Mammary epithelial cell (primary cell): ENCODE measurements at places on chromosomes 11 and 22.

- DNase-seq: no peak
These were observed 3.4 kb downstream of the EHBP1L1 start for GRCh38 chr11:65579291-65579690.

DNA sequence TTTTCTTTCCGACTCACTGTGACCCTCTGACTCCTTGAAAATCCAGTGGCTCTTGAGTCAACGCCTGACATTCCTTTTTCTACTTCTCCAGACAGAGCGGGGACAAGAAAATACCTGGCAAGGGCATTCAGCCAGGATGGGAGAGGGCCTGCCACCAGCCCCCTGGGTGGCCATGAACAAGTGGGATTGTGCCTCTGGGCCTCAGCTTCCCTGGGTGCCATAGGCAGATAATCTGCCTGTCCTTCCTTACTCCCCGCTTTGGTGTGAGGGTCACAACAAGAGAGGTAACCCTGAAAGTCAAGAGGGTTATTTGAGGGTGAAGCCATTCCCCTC, 613.9 kb upstream of the CADM1 start:
- DNase-seq: no peak

DNA sequence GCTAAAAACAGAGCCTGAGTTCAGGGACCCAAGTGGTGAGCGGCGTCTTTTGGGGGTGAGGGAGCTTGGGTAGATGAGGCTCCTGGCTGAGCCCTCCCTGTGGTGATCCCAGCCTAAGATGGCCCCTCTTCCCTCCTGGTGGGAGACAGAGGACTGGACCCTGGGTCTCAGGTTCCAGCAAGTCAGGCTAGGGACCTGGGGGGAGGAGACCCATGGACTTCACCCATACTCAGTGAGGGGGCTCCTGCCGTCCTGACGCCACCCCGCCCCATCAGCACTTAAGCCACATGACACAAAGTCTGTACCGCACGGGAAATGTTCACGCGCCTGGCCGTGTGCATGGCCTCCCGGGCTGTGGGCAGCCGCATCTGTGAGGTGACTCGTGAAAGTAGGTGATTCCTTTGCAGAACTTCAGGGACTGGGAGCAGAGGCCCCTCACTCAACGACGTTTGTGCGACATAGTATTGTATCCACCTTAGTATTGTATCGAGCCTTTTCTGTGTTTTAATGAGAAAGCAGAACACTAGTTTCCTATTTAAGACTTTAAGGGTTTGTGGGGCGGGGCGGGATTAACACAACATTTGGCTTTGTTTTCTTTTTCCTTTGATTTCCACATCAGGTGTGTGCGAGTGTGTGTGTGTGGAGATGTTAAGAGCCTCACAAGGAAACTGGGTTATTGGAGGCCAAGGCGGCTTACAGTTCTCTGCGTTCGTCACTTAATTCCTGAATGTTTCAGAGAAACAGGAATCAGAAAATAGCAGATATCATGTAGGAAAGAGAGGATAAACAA, 18.4 kb upstream of the TMEM191C start:
- DNase-seq: no peak

DNA sequence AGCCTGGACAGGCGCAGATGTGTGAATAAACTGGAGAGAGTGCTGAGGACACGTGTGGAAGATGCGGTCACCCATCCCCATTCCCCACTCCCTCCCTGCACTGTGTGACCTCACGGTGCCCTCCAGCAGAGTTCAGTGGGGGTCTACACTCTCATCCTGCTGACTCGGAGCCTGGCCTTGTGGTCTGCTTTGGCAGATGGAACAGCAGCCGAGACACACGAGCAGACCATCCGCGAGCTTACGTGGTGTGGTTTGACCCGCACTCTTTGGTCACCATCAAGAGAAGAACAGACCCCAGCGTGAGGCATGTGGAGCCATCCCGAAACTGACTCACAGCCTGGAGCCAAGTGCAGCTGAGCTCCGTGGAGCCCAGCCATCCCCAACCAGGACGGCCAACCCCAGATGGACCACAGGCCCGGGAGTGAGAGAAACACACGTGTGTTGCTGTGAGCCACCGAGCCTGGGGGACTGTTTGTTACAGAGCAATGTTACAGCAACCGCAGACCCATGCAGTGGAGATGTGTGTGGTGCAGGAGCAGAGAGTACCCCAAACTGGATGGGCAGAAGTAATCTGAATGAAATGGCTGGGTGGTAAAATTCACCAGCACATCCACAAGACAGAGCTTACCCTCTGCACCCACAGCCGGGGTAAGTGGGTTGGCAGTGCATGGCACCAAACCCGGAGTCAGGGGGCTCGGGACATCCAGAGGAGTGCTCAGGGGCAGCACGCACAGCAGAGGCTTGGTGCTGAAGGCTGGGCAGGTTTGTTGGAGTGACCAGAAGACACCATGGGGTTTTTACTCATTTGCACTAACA, 90.7 kb downstream of the RTL6 start:
- no peak for DNase-seq

DNA sequence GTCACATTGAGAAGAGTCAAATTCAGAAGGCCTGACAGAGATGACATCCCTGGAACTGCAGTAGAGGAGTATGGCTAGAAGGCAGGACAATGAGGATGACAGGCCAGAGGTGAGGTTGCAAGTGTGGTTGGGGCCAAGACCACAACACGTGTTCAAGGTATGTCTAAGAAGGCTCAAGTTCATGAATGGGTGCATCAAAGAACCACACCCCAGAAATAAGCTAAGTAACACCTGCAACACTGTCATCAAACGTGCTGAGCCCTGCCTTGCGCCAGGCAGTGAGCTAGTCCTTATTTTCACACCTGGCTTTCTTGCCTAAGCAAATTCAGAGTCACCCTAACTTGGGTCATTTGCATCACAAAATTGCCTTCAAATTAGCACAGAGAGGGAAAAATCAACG, 313.6 kb downstream of the KIRREL3 start:
- DNase-seq: no peak

DNA sequence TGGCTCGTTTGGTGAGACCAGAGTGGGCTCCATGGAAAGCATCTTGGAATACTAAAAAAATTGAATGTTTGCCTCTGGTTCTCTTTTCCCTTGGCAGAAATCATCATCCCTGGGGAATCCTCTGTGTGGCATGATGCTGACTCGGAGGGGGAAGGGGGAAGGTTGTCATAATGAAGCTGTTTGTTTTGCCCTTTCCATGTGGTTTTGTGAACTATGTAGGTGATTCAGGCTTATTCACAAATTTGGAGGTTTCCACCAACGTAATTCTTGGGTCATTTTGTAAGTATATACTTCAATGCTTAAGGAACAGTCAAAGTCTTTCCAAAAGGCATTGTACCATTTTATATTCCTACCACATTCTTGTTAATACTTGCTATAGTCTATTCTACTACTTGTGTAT, 754.0 kb upstream of the FAT3 start:
- DNase-seq: peak; percentile 26

- no peak for DNase-seq
These were observed 108.4 kb downstream of the ZBTB16 start for GRCh38 chr11:114167771-114168448.

DNA sequence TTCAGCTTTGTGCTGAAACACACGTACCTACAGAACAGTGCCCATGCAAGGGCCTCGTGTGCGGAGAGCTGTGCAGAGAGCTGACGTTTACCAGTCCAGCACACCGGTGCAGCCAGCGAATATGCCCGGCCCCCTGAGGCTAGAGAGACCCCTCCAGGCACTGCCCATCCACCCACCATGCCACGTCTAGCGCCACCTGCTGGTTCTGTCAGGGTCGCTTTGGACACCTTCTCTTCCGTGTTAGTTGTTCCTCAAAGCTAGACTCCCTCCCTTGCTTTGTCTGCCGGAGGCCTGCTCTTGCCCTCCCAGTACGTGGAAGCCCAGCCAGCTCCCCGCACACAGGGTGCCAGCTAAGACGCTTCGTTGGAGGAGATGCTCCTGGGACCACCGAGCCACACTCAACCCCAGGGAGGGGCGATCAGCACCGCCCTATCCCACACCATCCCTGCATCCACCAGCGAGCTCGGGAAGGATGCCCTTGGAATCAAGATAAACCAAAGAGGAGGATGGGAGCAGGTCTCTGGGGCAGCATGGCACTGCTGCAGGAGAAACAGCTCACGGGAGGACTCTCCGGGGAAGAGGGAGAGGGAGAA, 43.4 kb downstream of the CPT1A start:
- DNase-seq: no peak

GRCh38 chr11:57940044-57940756, 83.5 kb upstream of the OR9Q1 start:
- DNase-seq: peak; percentile 40

GRCh38 chr11:125300791-125301218, 136.3 kb downstream of the PKNOX2 start:
- DNase-seq: peak; percentile 82

GRCh38 chr11:60860943-60861342, 5.2 kb upstream of the PTGDR2 start:
- DNase-seq: no peak

DNA sequence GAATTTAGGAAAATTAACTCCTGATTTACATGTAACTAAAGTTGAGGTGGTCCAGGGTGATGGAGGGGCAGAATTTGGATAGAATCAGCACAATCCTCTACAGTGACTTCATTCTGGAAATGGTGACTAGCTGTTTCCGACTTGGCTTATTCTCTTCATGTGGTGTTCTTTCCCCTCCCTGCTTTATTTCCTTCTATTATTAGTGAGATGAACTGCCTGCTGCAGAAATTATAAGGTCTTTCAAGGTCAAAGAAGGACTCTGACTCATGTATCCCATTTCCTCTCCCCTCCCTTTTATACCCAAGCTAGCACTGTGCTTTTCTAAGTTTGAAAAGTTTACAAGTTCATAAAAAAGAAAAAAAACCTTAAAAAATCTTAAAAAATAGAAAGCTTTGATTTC, 12.2 kb upstream of the MRPL17 start:
- no peak for DNase-seq

DNA sequence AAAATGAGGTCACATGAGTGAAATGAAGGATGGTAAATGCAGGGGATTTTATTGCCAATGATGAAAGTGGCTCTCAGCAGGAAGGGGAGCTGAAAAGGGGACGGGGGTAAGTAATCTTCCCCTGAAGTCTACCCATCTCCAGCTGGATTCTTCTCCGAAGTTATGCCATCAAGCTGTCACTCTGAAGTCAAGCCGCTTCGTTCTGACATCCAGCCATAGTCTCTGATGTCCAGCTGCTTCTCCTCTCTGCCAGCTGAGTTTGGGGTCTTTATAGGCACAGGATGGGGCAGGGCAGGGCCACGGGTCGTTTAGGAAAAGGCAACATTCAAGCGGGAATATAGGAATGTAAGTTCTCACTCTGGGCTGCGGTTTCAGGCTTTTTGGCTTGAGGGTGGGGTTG, 181.9 kb upstream of the ANO3 start:
- DNase-seq: no peak

- no peak for DNase-seq
These were observed 103.8 kb downstream of the ABTB2 start for GRCh38 chr11:34254011-34254410.

DNA sequence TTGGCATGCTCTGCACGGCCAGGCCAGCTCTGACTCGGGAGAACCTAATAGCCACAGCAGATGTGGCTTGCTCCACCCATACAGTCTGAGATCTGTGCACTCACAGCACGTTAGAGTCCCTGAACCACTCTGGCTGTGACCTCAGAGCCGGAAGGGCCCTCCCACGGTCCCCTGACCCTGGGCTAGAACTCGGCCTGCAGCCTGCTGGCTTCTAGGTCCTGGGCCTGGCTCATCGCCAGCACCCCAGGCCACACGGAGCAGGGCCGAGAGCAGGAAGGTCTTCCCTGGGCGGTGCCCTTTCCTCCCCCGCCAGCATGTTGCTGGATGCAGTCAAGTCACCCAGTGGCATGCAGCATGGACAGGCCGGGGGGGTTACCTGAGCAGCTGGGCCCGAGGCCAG, 35.3 kb upstream of the TTLL12 start:
- DNase-seq: no peak

GRCh38 chr11:129143335-129143734, 48.8 kb downstream of the ARHGAP32 start:
- peak; percentile 100 for DNase-seq

GRCh38 chr11:41399323-41399722, 60.1 kb downstream of the LRRC4C start:
- DNase-seq: no peak

- no peak for DNase-seq
These were observed 47.0 kb upstream of the ETS1 start for GRCh38 chr11:128634395-128634794.

DNA sequence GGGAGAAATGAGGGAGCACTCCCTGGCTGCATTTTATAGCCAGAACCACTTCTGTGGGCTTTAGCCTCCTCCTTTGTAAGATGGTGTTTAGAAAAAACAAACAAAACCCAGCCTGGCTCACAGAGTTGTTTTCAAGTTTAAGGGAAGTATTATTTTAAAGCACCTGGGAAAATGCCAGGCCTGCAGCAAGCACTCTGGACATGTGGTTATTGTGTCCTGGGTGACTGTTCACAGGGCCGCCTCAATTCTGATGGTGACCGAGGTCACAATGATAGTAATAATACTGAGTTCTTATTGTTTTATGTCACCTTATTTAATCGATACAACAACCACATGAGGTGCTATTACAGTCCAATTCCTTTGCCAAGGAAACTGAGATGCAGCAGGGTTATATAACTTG, 20.7 kb upstream of the SLC22A12 start:
- DNase-seq: no peak

DNA sequence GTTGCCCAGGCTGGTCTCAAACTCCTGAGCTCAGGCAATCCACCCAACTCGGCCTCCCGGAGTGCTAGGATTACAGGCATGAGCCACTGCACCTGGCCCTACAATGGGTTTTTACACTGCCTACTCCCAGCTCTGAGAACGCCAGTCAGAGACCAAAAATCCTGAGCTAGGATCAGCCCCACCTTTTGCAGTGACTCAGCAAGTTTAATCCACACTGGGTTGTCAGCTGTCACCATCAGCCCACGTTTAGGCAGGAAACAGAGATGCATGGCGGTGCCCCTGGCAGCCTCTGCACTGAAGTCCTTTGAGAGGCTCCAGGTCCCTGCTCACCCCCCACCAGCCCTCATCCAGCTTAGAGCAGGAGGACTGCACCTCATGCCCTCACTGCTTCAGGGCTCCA, 117.6 kb downstream of the ARHGAP8 start:
- DNase-seq: peak; percentile 72
